ENCODE measurements at places on chromosomes 2 and 18. TPM values are rescaled to one million over a fixed set of nuclear protein-coding genes. Genes with fewer than 3 reads are reported as not detected.
A peak's percentile ranks its signal among the peaks of the same experiment; 100 is the strongest.

DNA sequence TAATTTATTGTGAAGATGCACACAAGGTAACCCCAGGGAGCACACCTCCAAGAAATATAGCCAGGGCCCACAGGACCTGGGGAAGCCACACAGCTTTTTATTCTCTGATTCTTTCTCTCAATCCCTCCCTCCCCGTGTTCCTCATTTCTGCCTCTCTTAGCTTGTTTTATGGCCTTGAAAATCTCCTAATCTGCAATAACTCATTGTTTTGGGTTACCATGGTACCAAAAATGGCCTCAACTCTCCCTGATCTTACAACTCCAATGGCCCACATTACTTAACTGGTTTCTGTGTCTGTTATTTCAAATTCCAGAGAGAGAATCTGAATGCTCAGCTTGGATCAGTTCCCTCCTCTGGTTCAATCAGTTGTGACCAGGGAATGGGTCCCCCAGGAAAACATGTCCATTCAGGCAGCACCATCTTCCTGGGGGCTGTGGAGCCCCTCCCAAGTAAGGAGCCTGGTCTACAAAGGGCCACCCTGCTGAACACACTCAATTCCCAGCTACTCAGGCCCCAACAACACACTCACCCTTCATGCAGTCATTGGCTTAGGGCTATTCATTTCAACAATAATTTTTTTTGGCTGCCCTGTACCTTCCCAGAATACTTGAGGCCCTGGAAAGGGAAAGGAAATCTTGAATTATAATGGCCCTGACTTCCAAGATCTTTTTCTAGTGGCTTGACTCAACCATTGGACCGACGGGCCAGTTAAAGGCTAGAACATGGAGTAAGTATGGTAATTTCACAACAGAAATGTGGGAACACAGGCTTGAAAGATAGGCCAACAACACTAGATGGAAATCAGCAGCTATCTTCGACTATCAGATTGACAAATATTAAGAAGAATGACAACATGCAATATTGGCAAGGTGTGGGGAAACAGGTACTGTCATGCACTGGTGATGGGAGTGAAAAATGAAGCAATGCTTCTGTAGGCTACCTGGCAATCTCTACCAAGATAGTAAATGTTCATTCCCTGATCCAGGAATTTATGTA is 41.6 kb upstream of the ST3GAL5 start:
- no peak for DNase-seq

- peak; percentile 85 for DNase-seq
Observed at GRCh38 chr2:230007931-230008707, 60.6 kb downstream of the SLC16A14 start.

DNA sequence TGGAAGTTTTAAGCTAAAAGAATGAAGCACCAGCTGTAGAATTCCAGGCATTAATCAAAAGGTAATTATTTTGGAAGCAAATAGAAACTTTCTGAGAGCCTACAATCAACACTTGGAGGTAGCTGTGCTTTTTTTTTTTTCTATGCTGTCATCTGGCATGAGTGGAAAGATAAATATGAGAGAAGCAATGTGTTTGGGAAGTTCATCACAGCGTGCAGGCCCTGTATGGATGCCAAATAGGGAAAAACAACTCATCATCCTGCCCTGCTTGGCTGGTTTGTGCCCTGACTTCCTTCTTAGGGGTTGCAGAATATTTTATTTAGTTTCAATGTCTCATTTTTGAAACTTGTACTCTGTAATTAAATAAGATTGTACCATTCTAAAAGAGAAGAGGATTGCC is 437.4 kb downstream of the PIK3C3 start:
- no peak for DNase-seq

GRCh38 chr18:60372132-60372531 is 443 bp downstream of the MC4R start:
- no peak for DNase-seq

The KCNE4 gene
- total RNA-seq: not detected

The MEP1B gene
- total RNA-seq: not detected

DNA sequence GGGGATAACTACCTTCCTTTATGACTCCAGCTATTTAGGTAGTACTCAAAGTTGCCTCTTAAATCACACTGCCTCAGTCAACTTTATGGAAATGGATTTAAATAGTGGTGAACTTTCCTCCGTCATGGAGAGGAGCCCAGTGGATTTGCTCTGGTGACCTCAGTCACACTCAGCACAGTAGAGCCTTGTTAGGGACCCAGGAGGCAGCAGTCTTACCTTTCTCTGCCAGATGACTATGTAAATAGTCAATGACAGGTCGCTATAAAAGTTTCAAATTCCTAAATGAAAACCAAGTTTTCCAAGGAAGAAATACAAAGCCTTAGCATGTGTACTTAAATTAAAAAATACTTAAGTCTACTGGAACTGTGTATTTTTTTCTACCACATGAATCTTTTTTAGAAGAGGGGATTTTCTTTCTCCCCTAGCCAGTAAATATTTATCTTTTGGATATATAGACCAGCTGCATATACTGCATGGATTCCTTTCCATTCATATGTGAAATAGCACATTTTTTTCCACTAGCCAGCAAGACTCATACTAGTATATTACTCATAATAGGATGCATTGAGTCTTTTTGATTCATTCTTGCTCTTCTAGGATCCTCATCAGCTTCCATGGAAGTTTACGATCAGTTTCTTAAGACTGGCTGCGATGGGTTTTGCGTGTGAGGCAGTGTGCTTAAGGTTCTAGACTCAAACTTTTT is 147.1 kb downstream of the FMNL2 start:
- DNase-seq: no peak

DNA sequence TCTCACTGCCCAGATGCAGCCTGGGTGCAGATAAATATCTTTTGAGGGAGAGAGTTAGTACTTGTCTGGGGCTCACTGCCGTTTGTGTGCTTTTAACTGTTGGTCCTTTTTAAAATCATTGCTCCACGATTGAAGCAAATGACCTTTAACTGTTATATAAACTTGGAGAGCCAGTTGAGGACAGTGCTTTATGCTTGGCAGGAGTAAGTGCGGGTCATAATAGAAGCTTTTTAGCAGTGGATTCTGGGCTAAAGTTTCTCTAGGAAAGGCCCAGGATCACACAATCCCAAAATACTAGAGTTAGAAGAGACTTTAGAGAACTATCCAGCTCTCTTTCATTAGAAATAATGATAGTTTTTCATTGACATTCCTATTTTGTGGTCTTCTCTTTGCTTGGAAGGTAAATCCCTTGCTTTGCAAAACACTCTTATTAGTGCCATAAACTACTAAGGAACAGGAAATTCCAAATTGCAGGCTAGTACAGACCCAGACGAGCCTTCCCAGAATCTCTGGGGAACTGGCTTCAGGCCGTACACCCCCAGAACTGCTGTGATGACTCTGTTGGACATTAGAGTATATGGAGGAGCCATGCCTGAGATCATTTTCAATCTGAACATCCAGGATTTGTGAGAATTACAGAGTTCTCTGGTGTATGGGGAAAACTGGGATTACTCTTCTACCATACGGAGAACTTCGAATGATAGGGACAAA is 19.1 kb downstream of the LIMS1 start:
- no peak for DNase-seq
